SIG-M5 (cell line): ENCODE measurements at places on chromosomes 7 and 10.

DNA sequence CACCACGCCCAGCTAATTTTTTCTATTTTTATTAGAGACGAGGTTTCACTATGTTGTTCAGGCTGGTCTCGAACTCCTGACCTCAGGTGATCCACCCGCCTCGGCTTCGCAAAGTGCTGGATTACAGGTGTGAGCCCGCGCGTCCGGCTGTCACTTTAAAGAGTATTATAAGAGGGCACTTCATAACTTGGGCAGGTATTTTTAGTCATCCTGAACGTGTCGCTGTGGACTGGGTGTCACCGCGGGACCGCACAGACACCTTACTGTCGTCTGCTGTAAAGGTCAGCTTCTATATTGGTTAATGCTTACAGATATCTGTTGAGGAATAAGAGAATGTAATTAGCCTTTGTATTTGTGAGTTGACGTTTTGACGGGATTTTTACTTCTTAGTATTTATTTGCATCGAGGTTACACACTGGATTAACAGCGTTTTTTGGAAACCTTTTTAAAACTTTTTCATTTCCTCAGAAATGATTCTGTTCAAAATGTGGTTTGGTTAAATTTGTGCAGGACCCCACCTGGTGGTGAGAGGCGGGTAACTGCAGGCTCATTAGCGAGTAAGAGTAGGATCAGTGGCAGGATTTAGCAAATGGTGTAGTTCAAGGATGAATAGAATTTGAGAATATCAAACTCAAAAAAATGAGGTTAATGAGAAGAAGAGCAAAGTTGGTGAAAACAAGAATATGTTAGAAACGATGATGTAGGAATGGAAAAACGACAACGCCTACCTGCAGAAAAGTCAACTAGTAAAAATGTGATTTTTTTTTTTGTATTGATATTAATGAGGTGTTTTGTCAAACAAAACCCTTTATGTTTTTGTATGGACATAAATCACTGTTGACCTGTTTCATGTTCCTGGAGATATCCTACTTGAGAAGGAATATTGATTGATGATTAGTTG lies 3.2 kb downstream of the DNAJB6 start:
- DNase-seq: no peak

- no peak for DNase-seq
These were observed 75.0 kb upstream of the AFAP1L2 start for GRCh38 chr10:114479307-114479706.

DNA sequence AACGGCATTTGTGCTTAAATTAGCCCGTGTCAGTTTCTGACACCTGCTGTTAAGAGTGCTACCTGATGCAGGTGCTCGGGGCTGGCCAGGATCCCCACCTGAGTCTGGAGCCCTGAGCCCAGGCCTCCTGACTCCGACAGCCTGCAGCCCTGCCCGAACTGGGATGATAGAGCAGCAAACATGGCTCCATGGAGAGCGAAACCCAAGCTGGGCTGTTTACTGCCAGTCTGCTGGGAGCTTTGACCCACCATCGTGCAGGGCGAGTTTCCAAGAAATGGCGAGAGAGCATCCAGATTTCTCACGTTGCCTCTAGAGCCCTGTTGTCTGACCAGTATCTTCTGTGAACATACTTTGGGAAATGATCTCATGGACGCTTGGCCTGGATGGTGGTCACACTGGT lies 66.2 kb downstream of the MGMT start:
- DNase-seq: no peak

DNA sequence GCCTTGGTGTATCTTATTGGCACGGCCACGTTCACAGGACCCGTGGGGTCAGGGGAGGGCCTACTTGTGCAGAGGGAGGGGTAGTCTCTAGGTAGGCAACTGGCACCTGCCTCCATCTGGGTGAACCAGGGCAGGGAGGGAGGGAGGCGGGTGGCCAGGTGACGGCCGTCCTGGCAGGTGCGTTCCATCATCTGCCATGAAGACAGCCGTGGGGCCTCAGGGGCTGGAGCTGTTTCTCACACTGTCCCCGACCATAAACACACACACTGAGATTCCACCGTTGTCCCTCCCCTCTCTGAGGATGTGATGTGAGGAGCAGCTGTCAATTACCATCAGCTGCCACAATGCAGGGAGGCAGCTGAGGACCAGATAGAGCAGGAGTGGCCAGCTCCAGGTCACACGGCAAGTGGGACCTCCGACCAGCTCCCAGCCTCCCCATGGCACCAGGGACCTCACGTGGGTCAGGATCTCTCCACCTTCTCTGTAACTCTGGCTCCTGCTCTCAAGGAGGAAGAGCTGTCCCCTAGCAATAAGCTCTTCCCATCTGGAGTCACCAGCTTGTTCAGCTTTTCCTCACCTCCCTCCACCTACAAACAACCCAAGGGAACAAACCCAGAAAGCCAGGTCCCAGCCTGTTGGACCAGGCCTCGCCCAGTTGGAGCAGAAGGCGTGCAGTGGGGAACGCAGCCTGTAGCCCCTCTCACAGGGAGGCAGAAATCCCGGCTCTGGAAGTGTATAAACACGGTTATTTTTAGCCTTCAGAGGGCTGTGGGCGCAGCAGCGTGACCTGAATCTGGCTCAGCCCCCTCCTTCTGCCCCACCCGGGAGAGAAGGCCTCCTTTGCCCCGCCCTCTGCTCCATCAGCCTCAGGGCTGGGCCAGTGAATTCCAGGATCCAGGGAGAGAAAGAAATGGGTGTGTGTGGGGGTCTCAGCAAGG lies 33.1 kb downstream of the ZMIZ1 start:
- no peak for DNase-seq

GRCh38 chr7:81195033-81195432 lies 276.2 kb upstream of the SEMA3C start:
- no peak for DNase-seq

GRCh38 chr10:50431791-50432190 lies 180.5 kb upstream of the ASAH2 start:
- DNase-seq: no peak
